ENCODE measurements at places on chromosomes 1 and 21.

DNA sequence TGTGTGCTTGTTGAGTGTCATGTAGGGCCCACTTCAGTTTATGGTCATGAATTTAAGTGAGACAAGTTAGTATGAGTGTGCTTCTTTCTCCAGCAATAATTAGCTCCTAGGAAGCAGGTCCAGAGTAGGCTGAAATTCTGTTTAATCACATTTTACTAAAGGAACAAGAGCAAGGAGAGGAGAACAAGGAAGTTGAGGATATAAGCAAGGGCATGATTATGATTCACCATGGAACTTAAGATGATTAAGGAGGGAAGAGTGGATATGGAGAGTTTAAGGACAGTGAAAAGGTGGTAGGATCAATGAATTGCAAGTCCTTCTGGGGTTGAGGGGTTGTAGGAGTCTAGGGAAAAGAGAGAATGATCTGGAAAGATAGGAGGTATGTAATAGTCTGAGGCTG lies 3.1 kb upstream of the DIPK1A start:
- DNase-seq, result no peak

- no peak for DNase-seq
Measured at GRCh38 chr21:14533499-14534428, 12.4 kb downstream of the SAMSN1 start.

DNA sequence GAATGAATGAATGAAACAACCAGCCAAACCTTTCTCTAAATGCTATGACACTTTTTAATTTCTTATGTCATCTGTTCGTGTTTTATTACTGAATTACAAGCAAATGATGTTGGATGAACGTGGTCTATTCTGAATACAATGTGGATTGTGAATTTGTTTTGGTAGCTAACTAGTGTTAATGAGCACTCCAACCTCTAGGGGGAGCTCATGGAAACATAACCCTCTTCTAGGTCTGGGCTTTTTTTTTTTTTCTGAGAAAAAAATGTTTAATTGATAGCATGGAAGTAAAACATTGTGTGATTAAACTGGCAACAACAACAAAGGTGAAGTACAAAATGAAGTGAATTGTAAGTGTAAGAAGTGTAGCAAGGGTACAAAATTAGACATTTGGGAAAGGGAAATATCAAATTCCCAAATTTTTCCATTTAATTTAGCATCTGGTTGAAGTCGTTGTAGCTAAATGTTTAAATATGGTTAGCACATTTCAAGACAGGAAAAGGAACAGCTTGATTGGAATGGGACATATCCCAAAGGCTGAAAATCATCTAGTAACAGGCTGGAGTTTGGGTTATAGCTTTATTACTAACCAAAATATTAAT lies 42.6 kb upstream of the PTGS2 start:
- DNase-seq, result no peak

GRCh38 chr1:44733784-44734183 lies 2.8 kb upstream of the RNU5D-1 start:
- DNase-seq, result no peak

GRCh38 chr1:198158735-198159589 lies 2.2 kb downstream of the NEK7 start:
- peak; percentile 95 for DNase-seq

GRCh38 chr1:72845381-72845780 lies 563.0 kb upstream of the NEGR1 start:
- no peak for DNase-seq

- no peak for DNase-seq
Measured at GRCh38 chr1:13432251-13432650, 22.0 kb downstream of the PRAMEF20 start.

DNA sequence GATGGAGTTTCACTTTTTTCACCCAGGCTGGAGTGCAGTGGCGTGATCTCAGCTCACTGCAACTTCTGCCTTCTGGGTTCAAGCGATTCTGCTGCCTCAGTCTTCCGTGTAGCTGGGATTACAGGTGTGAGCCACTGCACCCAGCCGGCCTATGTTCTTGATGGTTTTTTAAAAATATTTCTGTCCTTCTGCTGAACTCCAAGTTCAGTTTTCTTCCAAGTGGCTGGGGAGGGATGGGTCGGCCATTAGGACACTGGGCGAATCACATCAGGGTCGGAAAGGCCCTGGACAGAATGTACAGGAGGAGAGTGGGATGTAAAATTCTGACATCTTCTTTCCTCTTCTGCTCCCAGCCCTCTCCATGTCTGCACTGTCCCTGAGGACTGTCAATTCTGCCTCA lies 289.6 kb downstream of the PTPRU start:
- no peak for DNase-seq

DNA sequence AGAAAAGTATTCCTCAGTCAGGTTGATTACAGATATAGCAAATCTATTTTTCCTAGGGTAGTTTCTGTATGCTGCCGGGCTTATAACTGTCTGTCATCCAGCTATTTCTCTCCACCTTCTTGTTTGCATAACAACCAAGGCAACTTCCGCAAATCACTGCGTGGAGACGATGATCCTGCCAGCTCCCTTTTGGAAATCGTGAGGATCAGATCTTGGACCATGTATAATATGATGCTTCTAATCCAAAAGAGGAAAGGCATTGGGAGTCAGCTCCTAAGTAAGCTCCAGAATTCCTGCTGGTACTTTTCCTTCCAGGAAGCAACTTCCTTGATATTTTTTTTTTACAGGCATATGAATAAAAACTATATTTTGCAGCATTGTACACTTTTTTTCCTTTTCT lies 445 bp upstream of the RGS4 start:
- DNase-seq, result no peak

- no peak for DNase-seq
Measured at GRCh38 chr1:2493218-2493617, 17.1 kb downstream of the PLCH2 start.

- peak; percentile 25 for DNase-seq
Measured at GRCh38 chr1:156690675-156691036, 13.4 kb upstream of the NES start.

DNA sequence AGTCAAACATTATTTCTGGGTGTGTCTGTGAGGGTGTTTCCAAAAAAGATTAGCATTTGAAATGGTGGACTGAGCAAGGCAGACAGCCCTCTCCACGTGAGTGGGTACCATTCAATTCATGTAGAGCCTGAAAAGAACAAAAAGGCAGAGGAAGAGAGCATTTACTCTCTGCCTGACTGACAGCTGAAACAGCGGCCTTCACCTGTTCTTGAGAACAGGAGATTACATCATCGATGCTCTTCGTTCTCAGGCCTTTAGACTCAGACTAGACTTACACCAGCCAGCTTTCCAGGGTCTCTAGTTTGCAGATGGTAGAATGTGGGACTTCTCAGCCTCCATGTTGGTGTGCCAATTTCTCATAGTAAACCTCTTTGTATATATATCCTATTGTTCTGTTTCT lies 302.3 kb downstream of the BACH1 start:
- no peak for DNase-seq

DNA sequence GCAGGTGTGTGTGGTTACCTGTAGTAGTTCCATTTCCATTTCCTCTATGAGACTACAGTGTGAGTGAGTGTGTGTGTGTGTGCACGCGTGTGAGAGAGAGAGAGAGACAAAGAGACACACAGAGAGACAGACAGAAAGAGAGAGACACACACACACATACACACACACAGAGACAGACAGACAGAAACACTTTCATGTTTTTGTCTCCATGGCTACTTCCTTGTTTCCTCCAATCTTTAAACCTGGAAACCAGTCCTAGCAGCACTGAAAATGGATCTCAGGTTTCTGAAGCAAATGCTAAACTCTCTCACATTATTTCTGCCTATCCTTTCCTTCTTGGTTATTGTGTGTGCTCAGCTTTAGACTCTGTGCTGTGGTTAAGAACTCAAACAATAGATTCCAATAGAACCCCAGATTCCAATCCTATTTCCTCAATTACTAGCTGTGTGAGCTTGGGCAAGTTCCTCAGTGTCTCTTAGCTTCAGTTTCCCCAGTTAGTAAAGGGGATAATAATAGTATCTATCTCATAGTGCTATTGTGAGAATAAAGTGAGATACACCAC lies 22.4 kb upstream of the ABCD3 start:
- DNase-seq, result no peak

DNA sequence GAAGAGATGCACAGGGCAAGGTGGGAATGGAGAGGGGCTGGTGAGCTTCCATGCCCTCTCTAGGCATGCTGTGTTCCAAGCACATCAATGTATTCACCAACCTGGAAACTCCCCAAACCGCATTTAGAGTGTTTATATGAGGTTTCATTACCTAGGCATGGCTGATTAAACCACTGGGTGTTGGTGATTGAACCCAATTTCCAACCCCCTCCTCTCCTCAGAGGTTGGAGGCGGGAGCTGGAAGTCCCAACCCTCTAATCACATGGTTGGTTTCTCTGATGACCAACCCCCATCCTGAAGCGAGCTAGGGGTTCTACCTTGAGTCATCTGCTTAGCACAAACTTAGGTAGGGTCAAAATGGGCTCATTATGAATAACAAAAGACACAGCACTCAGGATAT lies 3.0 kb upstream of the PPIE start:
- no peak for DNase-seq

DNA sequence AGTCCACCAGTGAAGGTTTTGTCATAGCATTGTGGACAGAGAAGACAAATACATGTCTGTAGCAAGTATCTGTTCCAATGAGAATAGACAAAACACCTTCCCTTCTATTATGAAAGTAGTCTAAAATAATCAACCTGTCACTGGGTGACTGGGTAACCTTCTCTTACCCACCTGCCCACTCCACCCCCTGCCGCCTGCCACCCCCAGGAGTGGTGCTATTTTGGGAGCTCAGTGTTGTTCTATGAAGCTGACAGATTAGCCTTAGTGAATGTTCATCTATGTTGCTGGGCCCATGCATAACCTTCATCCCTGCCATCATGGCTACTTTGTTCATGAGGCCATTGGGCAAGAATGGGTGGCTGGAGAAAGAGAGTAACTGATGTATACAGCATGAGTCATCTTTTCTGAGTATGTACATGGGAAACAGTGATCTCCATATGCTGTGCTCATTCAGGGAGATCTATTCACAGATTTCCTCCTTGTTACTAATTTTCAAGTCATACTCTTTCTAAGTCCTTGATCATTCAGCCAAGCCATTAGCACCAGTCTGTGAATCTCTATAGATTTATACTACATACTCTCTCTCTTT lies 24.8 kb downstream of the MARK1 start:
- DNase-seq, result no peak

DNA sequence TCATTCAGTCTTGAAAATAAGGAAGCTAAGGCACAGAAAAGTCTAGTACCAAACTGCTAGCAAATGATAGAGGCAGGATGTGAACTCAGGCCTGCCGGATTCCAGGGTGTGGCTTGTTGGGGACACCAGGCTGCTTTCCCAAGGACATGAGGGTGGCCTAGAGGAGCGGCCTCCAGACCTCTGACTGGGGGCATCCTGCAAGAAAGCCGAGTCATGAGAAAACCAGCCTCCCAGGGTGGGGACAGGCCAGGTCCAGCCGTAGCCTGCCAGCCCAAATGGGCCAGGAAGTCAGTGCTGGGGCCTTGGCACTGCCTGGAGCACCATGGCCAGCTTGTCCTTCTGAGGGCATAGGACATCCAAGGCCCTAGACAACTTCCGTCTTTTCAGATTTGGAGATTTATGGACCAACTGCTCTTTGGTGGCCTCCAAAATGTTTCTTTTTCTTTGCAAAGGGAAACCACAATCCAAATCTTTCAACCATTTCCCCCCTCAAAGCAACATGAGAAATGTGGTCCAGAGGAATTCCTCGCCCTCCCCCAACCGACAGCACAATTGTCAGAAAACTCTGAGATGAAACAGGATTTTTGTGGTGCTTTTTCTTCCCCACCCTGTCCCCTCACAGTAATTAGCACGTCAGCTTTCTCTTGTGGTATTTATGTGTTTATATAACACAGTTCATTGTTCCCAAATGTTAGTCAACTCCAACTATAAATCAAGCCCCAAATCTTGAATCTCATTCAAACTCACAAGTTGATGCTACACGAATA lies 212.3 kb downstream of the KAZN start:
- DNase-seq, result no peak

DNA sequence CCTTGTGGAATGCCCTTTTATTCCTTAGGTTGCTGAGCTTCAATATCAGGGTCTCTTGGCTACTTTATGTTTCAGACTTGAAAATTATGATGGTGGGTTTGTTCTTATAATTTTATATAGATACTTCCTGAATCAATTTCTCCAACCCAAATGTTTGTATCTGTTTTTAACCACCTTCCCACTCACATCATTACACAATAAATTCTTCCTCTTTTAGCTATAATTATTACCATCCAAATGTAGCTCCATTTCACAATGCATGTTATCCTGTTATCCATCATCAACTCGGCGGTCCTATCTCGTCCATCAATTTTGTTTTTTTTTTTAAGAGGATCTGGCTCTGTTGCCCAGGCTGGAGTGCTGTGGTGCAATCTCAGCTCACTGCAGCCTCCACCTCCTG lies 357.6 kb upstream of the ZP4 start:
- DNase-seq, result no peak

DNA sequence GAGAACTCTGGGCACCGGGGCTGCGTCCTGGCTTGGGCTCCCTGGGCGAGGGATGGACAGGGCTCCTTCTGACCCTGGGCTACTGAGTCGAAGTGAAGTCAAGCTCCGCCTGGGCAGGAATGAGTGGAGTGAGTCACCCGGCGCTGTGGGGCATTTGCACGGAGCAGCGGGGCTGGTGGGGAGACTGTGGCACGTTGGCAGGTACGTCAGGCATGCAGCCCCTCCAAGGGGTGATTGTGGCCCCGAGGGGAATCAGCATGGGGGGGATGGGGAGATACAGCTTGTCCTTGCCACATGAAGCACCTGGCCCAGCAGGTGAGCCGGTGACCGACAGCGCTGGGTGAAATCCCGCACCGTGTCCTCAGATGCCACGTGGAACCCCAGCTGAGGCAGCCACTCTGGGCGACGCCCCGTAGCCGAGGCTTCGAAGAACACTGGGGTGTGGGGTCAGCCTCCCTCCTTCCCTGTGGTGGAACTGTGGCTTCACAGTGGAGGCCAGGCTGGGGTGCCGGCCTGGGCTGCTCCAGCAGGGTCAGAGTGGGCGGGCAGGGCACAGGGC lies 62.3 kb downstream of the COL18A1 start:
- DNase-seq, result peak; percentile 14

DNA sequence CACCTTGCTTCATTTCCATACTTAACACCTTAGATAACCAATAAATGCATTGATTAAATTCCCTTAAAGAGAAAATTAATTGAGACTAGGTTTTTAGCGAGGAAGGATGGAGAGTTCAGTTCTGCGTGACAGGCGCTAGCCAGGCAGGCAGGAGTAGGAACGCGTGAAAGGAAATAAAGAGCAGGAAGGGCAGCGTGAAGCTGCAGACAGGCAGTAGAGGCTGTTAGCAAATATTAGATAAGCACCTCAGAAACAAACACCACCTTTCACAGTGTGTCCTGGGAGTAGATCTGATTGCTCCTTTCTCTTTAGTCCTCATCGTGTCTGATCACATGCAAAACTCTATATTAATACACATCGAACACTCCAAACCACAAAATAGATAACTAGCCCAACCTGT lies 282.7 kb upstream of the ADGRL2 start:
- no peak for DNase-seq

GRCh38 chr1:181075766-181076350 lies 12.6 kb upstream of the IER5 start:
- no peak for DNase-seq
